ENCODE measurements at places on chromosomes 7 and 10. TPM values are rescaled to one million over a fixed set of nuclear protein-coding genes. Genes with fewer than 3 reads are reported as not detected.

Gene TAS2R60
- total RNA-seq = not detected

Gene GRID2IP
- total RNA-seq = 0.37 TPM

Gene LIPF
- total RNA-seq = not detected

Gene C10orf67
- total RNA-seq = not detected

Gene PLEKHS1
- 13.3 TPM for total RNA-seq

Gene GTPBP4
- total RNA-seq = 22.4 TPM

Data from colonic mucosa (tissue), 4 donors.